ENCODE measurements at places on chromosomes 16 and 17.

- no peak for DNase-seq
These were observed 740 bp upstream of the SLC5A10 start for GRCh38 chr17:18950944-18951905.

DNA sequence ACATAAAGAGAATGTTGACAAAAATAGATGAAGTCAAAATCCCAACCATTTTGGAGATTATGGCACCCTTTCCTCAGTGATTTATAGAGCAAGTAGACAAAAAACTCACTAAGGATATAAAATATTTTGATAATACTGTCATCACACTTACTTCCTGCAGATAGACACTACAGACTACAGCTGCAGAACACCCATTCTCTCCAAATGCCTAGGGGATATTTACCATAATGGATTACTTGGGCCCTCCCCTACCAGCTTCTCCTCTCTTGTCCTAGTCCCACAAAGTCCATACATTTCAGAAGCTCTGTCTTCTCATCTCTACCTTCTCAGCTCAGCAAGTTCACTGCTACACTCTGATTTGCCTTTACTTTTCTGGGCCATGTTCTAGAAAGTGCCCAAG lies 37.2 kb upstream of the CCNF start:
- DNase-seq = no peak

DNA sequence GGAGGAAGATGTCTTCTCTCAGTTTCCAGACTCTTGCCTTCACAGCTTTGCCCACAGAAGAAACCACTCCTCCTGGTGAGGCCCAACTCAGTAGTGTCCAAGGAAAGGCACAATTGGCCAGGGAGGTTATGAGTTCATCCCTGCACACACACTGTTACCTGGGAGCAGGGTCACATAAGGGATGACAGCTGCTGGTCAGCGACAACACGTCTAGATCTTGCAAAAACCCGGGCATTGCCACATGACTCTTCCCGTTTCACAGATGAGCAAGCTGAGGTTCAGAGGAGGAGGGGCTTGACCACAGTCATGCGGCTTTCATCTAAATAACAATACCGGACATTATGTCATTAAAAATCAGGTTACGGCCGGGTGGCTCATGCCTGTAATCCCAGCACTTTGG lies 186.0 kb downstream of the COPRS start:
- DNase-seq = no peak

DNA sequence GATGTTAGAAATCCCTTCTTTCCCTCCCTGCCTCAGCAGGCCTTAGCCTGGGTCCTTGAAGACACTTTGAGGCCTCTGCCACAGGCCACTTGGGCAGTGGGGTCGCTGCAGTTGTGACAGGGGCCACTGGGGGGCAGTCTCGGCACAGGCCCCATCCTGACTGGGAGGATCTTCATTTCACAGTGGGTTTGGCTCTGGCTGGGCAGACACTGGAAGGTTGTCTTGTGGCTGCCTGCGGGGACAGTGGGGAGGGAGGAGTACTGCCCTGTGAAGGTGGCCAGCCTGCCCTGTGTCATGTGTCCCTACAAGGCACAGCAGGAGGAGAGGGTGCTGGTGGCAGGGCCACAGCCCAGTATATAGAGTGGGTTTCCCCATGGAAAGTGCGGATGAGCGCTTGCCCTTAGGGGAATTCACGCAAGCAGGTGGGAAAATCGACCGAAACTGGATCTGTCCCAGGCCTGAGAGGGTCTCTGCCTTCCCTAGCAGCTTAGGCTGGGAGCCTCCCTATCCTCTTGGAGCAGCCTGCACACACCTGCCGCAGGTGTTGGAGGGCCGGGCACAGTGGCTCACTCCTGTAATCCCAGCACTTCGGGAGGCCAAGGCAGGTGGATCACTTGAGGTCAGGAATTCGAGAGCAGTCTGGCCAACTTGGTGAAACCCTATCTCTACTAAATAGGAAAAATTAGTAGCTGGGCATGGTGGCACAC lies 28.8 kb downstream of the GINS2 start:
- peak; percentile 89 for DNase-seq

GRCh38 chr17:82497483-82498405 lies 21.8 kb upstream of the FOXK2 start:
- no peak for DNase-seq

DNA sequence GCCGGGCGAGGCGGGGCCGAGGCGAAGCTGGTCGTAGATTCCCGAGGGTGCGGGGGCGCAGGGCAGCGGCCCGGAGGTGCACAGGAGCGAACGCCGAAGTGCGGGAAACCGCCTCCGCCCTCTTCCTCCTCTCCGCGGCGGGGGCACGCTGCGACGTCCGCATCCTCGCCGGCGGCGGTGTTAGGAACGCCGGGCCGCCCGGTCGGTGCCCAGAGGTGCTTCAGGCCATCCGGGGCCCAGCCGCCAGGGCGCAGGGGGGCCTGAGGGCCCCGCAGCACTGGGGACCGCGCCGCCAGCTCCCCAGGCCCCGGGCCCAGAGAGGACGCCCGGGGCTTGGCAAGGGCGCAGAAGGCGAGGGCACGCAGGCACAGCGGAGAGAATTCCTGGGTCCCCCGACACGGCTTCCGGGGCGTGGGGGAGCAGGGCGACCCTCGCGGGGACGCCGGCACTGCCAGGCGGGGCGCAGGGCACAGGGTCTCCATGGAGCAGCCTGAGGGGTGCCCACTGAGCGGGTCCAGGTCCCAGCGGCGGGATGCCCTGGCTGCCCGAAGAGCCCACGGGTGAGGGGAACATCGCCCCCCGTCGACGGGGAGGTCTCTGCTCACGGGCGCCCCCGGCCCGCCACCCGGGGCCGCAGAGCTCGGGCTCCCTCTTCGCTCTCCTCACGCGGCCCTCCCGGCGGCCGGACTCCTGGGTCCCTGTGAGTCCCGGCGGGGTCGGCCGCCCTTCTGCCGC lies 576 bp downstream of the EPOP start:
- DNase-seq = peak; percentile 35

- no peak for DNase-seq
These were observed 769.6 kb downstream of the CDH11 start for GRCh38 chr16:64352246-64352645.

DNA sequence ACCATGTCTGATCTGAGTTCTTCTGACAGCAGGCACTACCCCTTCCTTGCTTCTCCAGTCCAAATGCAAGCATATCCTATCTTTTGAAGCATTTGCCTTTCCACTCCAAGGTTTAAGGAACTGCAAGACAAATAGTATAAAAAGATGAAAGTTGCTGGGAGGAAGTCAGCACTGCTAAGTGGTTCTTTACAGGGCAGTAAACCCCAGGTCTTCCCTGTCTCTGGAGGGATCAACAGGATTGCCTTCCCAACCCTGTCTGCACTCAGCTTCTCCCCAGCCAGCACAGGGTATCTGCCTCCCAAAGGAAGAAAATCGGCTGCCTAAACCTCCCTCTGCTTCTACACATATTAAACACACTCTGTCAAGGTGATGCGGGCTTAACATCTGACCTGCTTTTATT lies 46.8 kb downstream of the SOX9 start:
- DNase-seq = no peak

DNA sequence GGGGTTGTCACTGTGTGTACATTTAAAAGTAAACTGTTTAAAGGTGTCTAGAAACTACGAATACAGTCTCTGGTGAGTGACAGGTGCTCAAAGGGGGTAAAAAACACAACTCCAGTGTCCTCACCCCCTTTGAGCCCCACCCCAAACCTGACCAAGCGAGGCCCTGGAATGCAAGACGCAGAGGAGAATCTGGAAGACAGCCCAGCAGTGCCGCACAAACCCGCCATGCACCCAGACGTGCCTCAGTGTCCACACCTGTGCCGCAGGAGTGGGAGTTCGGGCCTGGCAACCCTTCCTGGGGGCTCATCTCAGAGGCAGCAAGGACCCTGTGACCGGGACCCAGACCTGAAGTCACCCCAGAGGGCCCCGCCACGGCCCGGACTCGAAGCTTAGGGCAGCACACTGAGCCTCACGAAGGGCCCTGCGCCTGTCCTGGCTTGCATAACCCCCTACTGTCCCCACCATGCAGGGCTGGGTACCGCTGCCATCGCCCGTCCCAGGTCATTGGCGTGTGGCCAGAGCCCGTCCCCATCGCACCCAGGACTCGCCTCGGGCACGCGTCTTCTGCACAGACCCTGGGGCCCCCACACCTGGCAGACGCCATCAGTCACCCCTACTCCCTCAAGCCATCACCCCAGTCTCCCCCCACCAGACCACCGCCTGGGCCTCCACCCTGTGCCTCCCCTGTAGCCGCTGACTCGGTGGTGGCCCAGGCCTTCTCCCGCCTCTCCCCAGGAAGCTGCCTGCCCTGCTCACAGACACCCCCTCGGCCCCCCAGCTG lies 33.0 kb upstream of the ZC3H18 start:
- no peak for DNase-seq

- no peak for DNase-seq
These were observed 76.9 kb downstream of the RPA1 start for GRCh38 chr17:1906662-1907101.

- DNase-seq = no peak
These were observed 7.7 kb downstream of the CCL16 start for GRCh38 chr17:35973333-35974260.

DNA sequence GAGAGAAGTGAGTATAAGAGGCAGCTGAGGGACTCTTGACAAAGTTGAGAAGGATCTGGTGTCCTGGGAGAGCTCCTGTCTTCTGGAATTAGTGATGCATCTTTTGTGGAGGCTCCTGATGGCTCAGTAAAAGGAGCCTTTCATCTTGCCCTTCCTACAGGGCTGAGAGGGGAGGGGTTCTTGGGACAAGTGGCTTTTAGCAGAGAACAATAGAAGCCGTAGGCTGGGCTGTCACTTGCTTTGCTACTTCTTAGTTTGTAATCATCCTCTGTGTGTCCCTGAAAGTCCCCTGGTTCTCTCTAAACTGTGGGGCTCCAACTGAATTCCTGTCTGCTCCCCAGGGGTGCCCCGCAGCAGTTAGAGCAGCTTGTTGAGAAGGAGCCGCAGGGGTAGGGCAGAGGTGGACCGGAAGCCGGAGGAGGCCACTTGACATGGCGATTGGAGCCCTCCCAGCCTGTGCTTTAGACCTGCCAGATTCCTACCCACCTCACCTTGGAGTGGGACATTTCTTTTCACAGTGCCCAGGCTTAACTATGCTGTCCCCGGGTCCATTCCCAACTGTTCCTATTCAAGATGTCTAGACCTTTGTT lies 85.1 kb downstream of the PRKCA start:
- DNase-seq = no peak

GRCh38 chr17:32508926-32509325 lies 22.1 kb downstream of the CDK5R1 start:
- no peak for DNase-seq

DNA sequence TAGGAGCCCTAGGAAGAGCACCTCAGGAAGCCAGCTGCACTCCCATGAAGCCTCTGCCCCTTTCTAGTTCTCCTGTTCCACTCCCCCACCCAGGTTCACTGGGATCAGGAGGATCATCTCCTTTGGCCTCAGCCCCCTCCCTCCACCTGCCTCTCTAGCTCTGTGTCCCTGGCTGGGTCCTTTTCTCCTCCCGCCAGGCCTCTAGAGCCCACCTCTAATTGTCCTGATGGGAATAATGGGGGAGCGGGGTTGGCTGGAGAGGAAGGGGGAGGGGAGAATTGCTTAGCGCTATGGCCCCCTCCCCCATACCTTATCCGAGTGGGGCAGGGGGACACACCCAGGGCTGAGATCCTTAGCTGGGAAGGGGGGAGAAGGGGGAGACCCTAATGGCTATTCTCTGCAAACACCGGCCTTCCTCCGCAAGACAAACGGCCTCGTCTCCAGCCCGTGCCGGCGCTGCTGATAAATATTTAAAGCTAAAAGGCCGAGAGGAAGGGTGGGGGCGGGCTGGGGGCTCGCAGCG lies 997 bp downstream of the HOXB7 start:
- DNase-seq = no peak

DNA sequence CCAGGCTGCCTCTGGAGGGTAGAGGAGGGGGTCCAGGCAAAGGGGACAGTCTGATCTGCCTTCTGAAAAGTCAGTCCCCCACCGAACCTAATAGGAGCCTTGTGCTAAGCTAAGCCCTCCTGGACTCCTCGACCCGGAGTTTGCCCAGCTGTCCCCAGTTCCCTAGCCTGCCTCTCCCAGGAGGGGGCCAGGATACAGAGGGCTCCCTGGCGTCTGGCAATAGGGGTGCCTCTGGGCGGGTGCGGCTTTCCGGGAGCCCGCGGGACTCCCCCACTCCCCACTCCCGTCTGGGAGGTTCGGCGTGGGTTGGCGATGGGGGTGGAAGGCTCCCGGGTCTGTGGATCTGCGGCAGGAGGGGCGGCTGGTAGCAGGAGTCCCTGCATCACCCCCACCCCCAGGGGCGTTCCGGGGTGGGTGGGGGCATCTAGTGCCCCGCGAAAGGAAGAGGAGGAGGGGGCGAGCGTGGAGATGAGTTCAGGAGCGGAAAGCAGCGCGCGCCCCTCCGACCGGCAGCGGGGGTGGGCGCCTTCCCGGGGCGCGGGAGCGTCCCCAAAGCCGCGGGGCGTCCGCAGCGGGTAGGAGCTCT lies 1.2 kb downstream of the GSG1L start:
- DNase-seq = no peak

- no peak for DNase-seq
These were observed 24.0 kb downstream of the MEOX1 start for GRCh38 chr17:43637563-43638323.

GRCh38 chr17:33816842-33817617 lies 438.1 kb upstream of the CCL2 start:
- no peak for DNase-seq

DNA sequence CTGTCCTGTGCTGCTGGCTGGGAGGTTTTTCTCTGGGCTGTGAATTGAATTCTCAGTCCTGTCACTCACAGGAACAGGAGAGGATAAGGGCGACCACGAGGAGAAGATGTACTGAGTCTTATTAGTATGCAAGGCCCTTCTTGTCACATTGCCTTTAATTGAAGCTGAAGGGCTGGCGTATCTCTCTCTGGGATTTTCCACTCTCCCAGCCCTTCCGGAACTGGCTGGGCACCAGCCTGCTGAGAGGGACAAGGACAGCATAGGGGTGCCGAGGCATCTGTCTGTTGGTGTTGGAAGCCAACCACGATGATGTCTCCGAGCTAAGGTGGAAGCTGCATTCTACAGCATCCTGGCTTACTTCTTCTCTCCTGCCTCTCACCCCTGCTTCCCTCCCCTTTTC lies 33.2 kb downstream of the GPRC5B start:
- no peak for DNase-seq

DNA sequence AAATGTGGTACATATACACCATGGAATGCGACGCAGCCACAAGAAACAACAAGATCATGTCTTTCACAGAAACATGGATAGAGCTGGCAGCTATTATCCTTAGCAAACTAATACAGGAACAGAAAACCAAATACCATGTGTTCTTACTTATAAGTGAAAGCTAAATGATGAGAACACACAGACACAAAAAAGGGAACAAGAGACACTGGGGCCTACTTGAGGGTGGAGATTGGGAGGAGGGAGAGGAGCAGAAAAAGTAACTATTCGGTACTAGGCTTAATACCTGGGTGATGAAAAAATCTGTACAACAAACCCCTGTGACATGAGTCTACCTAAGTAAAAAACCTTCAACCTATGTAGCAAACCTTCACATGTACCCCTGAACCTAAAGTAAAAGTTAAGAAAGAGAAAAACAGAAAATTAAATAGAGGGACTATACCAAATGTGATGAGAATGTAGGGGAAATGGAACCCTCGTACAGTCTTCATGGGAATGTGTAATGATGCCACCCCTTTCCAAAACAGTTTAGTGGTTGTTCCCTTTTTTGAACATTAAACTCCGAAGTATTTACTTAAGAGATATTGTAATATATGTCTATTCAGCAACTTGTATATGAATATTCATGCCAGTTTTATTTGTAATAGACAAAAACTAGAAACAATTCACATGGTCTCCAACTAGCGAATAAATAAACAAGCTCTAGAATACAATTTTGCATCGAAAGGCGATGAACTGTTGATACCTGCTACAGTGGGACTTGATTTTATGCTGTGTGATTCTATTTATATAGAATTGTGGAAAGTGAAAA lies 33.9 kb downstream of the AHSP start:
- DNase-seq = no peak
